IPS-NIHi11 (cell line): ENCODE measurements at places on chromosomes 5 and 9.

DNA sequence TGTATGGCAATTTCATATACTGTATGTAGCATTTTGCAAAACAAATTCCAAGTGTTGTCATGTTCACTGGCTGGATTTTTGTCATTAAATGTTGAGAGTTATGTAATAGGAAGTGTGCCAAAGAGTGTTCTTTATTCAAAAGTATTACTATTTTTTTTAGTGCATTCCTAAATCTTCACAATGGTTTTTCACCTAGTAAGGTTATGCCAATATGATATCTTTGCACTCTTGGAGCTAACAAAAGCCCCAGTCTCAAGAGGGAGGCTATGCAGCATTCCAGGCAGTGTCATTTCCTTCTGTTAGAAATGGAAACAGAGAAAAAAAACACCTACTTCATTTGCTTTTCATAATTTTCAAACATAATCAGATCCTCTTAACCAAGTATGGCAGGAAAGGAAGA, 5.1 kb upstream of the SSBP2 start:
- DNase-seq = no peak

DNA sequence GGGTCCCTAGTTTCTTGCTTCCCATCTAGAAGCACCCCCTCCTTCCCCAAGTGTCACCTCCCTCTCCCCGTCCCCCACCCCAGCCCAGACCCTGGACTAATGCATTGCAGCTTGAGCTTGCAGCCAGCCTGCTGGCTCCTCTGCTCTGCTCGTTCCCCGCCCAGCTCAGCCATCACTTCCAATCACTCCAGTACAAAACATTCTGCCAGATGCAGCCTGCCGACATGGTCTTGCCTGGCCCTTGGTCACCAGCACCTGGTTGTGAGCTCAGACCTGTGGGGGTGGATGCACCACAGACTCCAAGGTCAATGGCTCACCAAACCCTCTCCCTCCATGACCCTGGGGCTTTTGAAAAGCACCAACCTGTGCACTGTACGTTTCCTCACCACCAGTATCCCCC, 172.9 kb upstream of the SMIM23 start:
- no peak for DNase-seq

- no peak for DNase-seq
These were observed 42.7 kb upstream of the PPP2R2B start for GRCh38 chr5:146921225-146921624.

DNA sequence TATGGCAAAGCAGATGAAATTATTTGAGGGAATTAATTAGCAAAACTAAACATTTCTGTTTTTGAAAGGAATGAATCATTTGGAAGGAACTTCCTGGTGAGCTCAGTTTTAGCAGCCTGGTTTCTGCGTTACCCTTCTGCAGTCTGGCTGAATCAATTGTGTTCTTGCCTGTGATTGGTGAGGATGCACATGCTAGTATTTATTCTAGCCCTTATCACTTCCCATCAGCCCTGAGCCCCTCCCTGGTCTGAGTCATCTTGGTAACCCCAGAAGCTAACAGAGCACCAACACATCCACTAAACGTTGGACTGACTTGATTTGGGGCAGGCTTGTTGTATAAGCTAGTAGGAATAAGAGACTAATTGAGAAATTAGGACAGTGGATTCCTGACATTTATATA, 6.6 kb downstream of the TJP2 start:
- no peak for DNase-seq

GRCh38 chr9:81538890-81539289, 150.5 kb downstream of the TLE1 start:
- no peak for DNase-seq

- DNase-seq = no peak
These were observed 7.3 kb upstream of the ARL15 start for GRCh38 chr5:54317511-54318260.

GRCh38 chr9:2764353-2764752, 47.0 kb downstream of the KCNV2 start:
- no peak for DNase-seq

- no peak for DNase-seq
These were observed 32.1 kb downstream of the EXOC3 start for GRCh38 chr5:474840-475661.

GRCh38 chr5:96703384-96703920, 41.3 kb downstream of the CAST start:
- no peak for DNase-seq

- no peak for DNase-seq
These were observed 544.7 kb upstream of the PTGER4 start for GRCh38 chr5:40134883-40135520.

- DNase-seq = no peak
These were observed 71.5 kb upstream of the SAP30L start for GRCh38 chr5:154374264-154374663.

- no peak for DNase-seq
These were observed 4.2 kb downstream of the FPGS start for GRCh38 chr9:127806871-127807270.

DNA sequence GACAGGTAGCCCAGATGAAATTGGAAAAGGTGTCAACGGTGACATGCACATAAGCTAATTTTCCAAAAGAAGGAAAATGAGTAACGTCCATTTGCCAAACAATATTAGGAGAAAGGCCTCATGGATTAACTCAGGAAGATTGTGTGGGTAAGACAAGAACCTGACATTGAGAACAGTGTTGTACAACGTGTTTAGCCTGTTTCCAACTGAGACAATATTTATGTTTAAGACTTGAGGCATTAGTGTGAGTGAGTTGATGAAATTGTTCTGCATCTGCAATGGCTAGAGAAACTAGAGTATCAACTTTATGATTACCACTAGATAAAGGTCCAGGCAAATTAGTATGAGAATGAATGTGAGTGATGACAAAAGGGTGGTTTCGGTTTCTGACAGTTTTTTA, 191.3 kb upstream of the RAI14 start:
- no peak for DNase-seq

DNA sequence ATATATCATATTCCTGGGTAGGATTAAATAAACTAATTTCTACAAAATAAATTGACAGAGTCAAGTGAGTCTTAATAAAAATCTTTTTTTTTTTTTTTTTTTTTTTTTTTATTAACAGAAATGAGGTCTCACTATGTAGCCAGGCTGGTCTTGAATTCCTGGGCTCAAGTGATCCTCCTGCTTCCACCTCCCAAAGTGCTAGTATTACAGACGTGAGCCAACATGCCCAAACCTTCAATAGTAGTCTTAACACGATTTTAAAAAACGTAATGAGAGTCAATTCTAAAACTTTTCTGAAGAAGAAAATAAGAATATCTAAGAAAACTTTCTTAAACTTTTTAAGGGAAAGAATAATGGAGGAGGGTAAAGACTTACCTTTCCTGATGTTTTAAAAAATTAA, 84.2 kb downstream of the YIPF5 start:
- DNase-seq = no peak

DNA sequence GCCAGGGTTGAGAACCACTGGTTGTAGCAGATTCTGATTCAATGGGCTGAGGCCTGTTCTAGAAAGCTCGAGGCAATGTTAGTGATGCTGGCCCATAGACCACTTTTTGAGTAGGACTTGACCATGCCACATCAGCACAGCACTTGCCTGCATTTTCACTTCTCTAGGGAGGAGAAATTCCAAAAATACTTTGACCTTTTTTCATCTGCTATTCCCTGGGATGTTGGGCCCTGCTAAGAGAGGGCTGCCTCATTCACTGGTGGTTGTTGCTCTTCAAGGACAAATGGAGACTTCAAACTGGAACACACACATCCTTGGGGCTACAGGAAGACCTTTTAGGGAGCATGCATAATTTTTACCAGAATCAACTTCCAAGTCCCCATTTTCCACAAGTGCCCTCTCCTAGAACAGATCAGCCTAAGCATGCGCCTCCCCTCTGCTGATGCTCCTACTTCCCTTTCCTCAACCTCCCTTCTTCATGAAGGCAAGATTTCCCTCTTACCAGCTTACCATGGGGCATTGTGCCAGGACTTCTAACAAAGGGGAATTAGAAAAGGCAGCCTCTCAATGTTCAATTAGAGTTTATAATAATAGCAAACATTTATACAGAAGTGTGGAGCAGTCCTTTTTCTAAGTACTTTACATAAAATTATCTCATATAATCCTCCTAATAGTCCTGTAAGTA, 12.7 kb upstream of the TGFBI start:
- DNase-seq = no peak

- DNase-seq = peak; percentile 61
These were observed 1.3 kb downstream of the PRDM12 start for GRCh38 chr9:130665431-130666392.

DNA sequence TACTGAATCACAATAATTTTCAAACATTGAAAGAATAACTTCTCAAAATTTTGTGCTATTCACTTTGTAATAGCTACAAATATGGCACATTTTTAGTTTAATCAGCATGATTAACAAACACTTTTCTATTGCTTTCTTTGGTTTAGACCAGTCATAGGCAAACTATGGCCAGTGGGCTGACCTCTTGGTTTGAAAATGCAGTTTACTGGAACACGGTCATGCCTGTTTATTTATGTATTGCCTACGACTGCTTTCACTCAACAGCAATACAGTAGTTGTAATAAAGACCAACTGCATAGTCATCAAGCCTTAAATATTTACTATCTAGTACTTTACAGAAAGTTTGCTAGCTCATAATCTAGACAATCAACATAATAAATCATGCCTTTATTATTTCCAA, 810.8 kb downstream of the TLE1 start:
- DNase-seq = no peak

GRCh38 chr9:113621309-113621791, 157.8 kb downstream of the RGS3 start:
- DNase-seq = peak; percentile 60

GRCh38 chr5:15502208-15502607, 2.2 kb downstream of the FBXL7 start:
- DNase-seq = no peak

DNA sequence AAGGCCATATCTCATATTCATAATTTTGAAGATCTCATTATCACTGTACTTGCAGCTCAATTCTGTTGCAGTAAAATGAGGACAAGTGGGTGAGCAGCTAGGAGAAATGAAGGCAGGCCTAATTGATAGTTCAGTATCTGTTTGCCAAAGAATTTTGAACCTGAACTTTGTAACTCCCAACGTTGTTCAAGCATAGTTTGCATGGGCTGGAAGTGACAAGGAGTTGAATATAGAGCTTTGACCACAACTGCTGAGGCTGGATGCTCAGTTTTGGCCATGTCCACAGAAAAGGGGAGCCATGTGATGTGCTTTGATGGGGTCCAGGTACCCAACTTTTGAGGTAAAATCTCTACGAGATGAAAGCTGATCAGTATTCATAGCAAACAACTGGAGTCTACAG, 177.5 kb downstream of the NXNL2 start:
- no peak for DNase-seq

DNA sequence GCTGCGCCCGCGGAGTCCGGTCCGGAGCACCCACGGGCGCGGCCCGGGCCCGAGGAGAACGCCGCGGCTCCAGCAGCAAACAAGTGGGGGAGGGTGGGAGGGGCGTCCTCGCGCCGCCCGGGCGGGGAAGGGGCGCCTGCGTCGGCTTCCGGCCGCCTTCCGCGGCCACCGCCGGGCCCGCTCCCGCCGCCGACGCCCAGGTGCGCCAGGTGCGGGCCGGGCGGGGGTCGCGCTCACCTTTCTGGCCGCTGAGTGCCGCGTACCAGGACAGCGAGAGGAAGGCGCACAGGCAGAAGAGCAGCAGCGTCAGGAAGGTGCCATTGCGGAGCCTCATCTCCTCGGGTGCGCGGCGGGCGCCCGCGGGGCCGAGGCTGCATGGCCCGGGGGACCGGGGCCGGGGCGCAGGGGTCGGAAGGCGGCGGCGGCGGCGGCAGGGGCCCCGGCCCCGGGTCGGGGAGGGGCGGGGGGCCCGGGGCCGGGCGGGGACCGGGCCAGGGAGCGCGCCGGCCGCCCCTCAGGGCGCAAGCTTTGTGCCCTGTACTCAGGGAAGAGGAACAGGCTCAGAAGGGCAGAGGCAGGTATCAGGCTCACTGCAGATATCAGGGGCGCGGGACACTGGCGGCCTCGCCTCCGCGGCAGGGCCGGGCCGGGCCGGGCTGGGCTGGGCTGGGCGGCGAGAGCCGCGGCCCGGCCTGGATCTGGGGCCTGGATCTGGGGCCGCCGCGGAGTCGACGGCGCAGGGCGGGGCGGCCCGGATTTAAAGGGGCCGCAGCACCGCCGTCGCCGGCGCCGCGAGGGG, at the start of gene MGAT4B:
Gene MGAT4B (minus strand): TSS at position 617 of the 799 bp plus-strand sequence. CDS start 283 bp downstream, at position 334.
- DNase-seq = peak; percentile 92

- DNase-seq = peak; percentile 11
These were observed 13.6 kb upstream of the IL3 start for GRCh38 chr5:132046880-132047299.

GRCh38 chr9:97307091-97307490, 368 bp upstream of the CCDC180 start:
- DNase-seq = peak; percentile 92

GRCh38 chr9:128552744-128553440, 505 bp downstream of the SPTAN1 start:
- DNase-seq = peak; percentile 73

- no peak for DNase-seq
These were observed 182.0 kb upstream of the MPDZ start for GRCh38 chr9:13461414-13461991.
